ENCODE measurements at places on chromosomes 6 and 20.

DNA sequence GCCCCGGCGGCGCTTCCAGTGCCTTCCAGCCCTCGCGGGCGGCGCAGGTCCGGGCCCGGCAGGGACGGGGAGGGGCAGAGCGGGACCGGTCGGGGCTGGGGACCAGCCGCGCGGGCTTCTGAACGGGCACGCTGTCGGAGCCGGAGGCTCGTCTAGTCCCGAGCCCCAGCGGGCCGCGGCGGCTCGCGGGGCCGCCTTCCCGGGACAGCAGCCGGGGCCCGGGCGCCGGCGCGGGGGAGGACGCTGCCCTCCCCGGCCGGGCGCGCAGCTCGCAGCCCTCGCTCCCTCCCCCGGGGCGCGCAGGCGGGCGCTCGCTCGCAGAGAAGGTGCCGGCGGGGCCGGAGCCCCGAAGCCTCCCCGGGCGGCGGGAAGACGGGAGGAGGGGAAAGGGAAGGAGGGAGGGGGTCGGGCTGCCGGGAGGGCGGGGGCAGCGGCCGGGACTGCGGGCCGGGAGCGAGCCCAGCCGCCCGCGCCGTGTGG lies 696 bp upstream of the SIRPA start:
- DNase-seq: no peak

GRCh38 chr20:7938058-7938457 lies 2.2 kb downstream of the HAO1 start:
- no peak for DNase-seq

- no peak for DNase-seq
Observed at GRCh38 chr6:105804000-105804399, 282.1 kb upstream of the PRDM1 start.

- no peak for DNase-seq
Observed at GRCh38 chr20:8940326-8940725, 128.6 kb upstream of the PLCB4 start.

DNA sequence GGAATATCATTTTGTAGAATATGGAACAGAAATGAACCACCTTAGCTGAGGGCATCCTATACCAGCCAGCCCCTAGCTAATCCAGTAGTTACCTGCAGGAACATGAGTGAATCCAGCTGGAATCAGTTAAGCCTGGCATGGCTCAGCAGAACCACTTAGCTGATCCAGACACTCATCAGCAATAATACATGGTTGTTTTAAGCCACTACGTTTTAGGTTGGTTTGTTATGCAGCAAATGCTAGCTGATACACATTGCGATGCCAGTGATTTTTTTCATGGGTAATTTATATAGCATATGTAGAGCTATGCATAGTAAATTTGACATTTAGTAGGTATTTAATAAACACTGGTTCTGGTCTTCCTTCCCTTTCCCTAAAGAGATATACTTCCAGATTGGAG lies 201.9 kb upstream of the JAG1 start:
- no peak for DNase-seq

GRCh38 chr20:40506537-40506939 lies 182.5 kb downstream of the MAFB start:
- no peak for DNase-seq

- no peak for DNase-seq
Observed at GRCh38 chr6:138509371-138509770, 10.1 kb upstream of the NHSL1 start.

- no peak for DNase-seq
Observed at GRCh38 chr6:44094403-44095242, 32.6 kb downstream of the MRPL14 start.

GRCh38 chr6:102064142-102064541 lies 670.6 kb downstream of the GRIK2 start:
- no peak for DNase-seq

GRCh38 chr6:152625213-152625612 lies 11.9 kb downstream of the SYNE1 start:
- no peak for DNase-seq

GRCh38 chr20:61556673-61557072 lies 304.6 kb downstream of the CDH4 start:
- DNase-seq: no peak

DNA sequence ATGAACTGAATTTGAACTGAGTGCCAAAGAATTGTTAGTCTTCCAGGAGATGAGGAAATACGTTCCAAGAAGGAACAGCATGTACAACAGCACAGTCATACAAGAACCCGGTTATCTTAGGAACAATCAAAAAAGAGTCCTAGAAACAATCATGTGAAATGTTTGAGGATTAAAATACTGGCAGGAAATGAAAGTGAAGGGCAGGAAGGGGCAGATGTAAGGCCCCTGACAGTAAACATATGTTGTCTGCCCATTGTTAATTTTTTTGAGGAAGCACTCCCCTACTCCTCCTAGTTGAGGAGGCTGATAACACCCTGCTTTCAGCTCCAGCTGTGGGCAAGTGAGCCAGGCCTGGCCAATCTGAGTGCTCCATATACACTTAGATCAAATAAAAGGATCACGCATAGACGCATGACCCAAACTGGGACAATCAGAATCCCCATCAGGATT lies 220.9 kb downstream of the HACE1 start:
- no peak for DNase-seq

DNA sequence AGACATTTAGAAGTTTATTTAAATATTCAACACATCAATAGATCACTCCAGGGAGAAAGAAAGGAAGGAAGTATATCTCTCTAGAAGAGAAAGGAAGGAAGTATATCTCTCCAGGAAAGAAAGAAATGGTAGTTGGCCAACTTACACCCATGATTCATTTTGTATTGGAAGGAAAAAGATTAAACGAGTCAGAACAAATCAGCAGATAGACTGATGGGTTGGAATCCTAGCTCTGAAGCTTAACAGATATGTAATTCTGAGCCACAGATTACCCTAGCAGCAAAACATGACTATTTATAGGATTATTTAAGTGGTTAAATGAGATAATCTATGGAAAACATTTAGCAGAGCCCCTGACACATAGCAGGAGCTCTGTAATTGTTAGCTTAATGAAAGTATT lies 27.1 kb downstream of the COL12A1 start:
- DNase-seq: no peak

GRCh38 chr20:58737198-58737597 lies 44.6 kb downstream of the NPEPL1 start:
- DNase-seq: no peak

- no peak for DNase-seq
Observed at GRCh38 chr6:139777202-139777970, 402.9 kb upstream of the CITED2 start.

DNA sequence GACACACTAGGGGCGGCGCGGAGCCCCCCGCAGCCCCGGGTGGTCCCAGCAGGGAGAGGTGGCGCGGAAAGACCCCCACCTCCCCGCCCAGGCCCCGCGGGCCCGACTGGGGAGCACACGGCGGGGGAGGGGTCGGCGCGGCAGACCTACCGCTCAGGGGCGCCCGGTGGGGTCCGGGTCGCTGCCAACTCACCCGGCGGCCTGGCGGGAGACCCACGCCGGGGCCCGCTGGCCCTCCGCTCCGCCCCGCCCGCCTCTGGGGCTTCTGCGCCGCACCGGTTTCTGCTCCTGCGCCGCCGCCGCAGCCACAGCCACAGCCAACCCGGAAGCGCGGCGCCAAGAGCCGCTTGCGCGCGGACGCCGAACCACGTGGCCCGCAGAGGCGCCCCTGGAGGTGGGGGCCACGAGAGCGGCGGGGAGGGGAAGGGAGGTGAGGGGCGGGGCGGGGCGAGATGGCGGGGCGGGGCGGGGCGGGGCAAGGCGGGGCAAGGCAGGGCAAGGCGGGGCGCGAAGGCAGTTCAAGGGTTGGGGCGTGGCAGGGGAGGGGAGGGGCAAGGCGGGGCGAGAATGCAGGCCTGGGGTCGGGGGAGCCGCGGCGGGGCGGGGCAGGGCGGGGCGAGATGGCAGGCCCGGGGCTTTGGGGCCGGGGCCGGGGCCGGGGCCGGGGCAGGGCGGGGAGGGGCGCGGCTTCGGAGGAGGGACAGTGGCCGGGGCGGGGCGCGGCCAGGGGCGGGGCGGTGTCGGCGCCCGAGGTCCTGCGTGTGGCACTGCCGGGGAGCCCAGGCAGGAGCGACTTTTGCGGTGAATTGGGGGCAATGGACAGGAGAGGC lies at the start of gene ZBTB24:
TSS of gene ZBTB24 (minus strand) at position 315 of the 830 bp plus-strand sequence. CDS start 1,193 bp downstream, outside the sequence.
- peak; percentile 54 for DNase-seq

DNA sequence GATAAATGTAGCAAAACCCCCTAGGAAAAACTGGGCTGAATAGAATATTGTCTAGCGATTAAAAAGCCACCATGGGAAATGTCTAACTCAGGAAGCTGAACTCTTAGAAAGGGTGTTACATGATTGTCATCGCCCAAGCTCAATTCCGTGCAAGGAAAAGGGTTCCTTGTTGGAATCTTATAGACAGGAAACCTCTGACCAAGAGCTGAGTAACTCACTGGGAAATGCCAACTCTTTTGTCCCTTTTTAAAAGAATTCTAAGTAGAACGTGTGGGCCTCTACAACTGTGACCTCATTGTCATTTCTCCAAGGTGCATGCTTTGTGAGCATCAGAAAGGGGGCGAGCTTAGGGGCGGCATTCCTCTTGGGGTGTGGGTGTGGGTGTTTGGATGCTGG lies 88.1 kb downstream of the SYNJ2 start:
- no peak for DNase-seq

- no peak for DNase-seq
Observed at GRCh38 chr20:4667371-4667773, 54.3 kb upstream of the PRND start.

GRCh38 chr6:83985715-83986114 lies 47.9 kb upstream of the MRAP2 start:
- no peak for DNase-seq

DNA sequence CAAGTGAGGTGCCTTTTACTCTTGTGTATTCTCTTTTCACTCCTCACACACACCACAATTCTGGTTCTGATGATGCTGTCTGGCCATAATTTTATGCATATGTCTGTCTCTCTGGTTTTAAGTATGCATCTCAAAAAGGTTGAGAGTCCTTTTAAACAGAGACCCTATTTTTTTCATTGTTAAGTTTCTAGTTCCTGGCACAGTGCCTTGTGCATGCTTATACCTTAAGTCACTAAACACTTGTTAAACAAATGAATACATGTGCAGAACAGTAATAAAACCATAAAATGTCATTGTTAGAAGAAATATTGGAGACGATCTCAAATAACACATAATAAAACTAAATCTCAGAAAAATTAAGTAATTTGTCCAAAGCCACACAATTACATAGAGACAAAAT lies 7.9 kb downstream of the ROS1 start:
- DNase-seq: no peak

GRCh38 chr20:57529160-57529585 lies 4.2 kb upstream of the CTCFL start:
- no peak for DNase-seq

DNA sequence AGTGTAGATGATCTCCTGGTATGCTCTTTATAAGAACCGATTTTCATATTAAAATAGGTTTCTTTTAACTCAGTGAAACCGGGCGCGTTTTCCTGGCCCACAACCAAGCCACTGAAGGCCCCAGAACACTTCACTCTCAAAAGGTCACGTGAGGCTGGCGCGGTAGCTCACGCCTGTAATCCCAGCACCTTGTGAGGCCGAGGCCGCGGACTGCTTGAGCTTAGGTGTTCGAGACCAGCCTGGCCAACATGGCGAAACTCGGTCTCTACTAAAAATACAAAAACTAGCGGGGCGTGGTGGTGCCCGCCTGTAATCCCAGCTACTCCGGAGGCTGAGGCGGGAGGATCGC lies 402 bp upstream of the TAF8 start:
- DNase-seq: peak; percentile 56

DNA sequence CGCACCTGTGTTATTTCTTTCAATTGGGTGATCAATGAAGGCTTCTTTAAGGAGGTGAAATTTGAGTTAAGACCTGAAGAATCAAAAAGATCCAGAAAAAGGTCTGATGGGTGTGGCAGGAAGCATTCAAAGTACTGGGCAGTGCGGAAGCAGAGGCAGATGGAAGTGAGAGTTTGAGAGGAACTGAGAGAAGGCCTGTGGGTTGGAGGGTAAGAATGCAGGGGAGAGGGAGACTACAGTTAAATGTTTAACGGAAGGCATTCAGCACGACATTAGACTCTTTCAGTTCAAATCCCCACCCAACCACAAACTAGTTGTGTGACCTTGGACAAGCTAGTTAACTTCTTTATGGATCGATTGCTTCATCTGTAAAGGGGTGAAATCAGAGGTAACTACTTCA lies 50.5 kb upstream of the GCM1 start:
- DNase-seq: no peak

GRCh38 chr6:110699780-110700179 lies 115.5 kb downstream of the CDK19 start:
- no peak for DNase-seq

DNA sequence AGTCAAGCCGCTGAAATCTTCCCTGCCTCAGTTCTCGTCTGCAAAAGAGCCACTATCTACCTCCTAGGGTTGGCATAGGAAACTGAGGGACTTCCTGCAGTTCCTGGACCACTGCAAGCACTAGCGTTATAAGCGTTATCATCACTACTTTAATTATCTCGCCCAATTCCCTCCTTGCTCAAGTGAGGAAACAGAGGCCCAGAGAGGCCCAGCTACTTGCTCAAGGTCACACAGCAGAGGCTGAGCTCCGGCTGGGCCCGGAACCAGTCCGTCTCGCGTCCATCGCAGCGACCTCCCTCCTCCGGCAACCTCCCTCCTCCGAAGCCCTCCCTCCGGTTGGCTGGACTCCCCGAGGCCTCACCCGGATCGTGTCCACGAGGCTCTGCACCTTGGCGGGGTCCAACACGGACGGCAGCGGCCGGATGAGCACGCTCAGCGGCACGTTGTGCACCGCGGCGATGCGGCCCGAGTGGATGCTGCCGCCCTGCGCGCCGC lies 338 bp downstream of the SRXN1 start:
- DNase-seq: no peak

DNA sequence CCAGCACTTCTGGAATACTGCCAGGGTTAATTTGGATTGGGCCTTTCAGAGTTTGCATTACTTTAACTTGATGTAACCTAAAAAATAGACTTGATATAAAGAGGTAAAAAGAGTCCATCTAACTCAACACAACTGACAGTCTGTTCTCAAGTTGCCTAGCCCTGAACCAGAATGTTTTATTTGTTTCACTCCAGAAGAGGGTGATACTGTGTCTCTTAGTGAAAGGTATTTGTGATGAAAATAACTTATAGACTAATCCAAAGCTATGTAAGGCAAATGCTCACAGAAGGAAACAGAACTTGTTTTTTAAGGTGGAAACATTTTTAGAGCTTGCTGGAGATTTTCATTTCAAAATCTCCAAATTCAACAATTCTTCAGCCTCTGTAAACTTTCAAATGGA lies 469.1 kb upstream of the RUNX2 start:
- DNase-seq: no peak

GRCh38 chr6:39801456-39802251 lies 9.5 kb downstream of the DAAM2 start:
- DNase-seq: no peak

Measured in activated naive CD4-positive, alpha-beta T cell (primary cell).